ENCODE measurements at places on chromosomes 12 and 14. TPM values are rescaled to one million over a fixed set of nuclear protein-coding genes. Genes with fewer than 3 reads are reported as not detected.

The RD3L gene
- polyA plus RNA-seq = not detected

The LRRIQ1 gene
- polyA plus RNA-seq = not detected

- DNase-seq = no peak
Observed at GRCh38 chr12:46370380-46370734, 2.2 kb downstream of the SLC38A2 start.

DNA sequence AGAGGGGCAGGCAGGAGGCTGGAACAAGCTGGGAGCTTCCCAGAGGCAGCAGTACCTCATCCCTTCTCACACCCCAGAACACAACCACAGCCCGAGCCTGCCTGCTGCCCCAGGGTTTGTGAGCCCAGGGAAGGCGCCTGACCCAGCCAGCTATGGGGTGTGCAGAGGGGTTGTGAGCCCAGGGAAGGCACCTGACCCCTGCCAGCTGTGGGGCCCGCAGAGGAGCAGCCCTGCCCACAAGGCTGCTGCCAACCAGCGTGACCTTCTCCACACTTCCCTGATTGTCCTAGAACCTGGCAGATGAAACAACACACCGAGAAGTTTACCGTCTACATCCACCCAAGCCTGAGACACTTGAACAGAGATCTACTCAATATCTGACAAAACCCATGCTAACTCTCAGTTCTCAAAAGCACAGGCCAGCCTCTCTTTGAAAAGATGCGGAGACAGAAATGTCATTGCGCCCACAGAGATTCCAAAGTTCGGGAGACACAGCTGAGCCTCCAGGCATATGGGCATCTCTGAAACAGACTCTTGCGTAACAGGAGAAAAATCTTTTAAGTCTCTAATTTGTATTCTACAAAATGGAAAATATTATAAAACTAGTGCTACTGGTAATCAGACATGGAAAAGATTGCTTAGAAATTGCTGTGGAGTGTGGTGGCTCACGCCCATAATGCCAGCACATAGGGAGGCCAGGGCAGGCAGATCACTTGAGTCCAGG, 47.3 kb downstream of the SFSWAP start:
- no peak for DNase-seq

Measured in muscle of arm (tissue), 14 donors.